ENCODE measurements at places on chromosomes 7 and 10.

DNA sequence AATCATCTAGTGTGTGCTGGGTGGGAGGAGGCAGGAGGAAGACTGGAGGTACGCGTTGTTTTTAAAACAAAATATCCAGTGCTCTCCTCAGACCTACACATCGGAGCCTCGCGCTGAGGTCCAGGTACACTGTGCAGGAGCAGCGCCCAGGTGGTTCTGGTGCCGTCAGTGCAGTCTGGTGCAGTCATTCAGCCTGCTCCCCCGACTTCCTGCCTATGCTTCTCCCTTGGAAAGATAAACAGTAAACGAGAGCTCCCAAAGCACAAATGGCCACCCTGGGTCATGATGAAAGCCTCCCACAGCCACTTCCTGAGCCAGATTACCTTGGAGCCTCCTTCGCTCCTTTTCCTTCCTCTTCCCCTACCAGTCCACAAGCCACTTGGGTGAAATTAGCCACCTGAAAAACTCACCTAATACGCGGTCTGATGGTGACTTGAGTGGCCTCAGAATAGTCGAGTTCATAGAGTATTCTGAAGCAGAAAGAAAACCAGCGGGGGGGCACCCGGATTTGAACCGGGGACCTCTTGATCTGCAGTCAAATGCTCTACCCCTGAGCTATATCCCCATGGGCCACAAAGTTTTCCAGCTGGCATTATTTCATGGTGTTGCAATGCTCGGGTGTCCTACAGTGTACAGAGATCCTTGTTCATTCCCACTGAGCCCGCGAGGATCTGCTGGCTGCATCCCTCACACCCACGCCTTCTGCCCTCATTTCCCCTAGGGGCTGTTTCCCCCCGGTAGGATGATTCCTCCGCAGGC is 82.5 kb downstream of the ZNF467 start:
- peaks cover 16% of the 10 kb centered on the region for H3K27me3 ChIP-seq
- no peaks in the 10 kb centered on the region for H3K4me1 ChIP-seq
- no peak overlapping the region for H3K4me3 ChIP-seq
- no peaks in the 10 kb centered on the region for H3K36me3 ChIP-seq
- no peak overlapping the region for H3K27ac ChIP-seq
- no peak for DNase-seq

DNA sequence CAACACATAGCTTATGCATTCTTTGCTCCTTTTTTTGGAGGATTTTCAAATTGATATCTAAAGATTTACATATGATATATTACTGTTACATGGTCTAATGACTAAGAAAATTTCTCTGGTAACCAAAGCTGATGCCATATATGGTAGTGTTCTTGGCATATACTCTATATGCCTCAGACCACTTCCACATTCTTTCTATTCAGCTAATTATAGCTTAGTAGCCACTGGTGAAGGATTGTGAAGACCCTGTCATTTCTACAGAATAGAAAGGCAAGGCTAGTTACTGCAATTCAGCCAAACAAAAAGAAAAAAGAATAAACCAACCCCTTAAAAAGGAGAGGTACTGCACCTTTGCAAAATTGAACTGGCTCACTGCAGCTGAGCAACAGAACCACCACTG is 3.7 kb downstream of the PURB start:
- no peaks in the 10 kb centered on the region for H3K27me3 ChIP-seq
- peaks cover 28% of the 10 kb centered on the region for H3K4me1 ChIP-seq
- no peak overlapping the region for H3K27ac ChIP-seq
- no peaks in the 10 kb centered on the region for H3K36me3 ChIP-seq

GRCh38 chr7:23712368-23713284 is 2.6 kb downstream of the STK31 start:
- H3K36me3 ChIP-seq = no peaks in the 10 kb centered on the region
- H3K4me1 ChIP-seq = no peaks in the 10 kb centered on the region
- no peak overlapping the region for H3K4me3 ChIP-seq
- no peak for DNase-seq
- H3K27me3 ChIP-seq = no peaks in the 10 kb centered on the region
- H3K27ac ChIP-seq = no peak overlapping the region

- no peaks in the 10 kb centered on the region for H3K36me3 ChIP-seq
- no peak overlapping the region for H3K4me3 ChIP-seq
- H3K27me3 ChIP-seq = peaks cover 9% of the 10 kb centered on the region
- no peak for DNase-seq
- no peaks in the 10 kb centered on the region for H3K4me1 ChIP-seq
Measured at GRCh38 chr7:51180092-51180491, 136.5 kb downstream of the COBL start.

GRCh38 chr7:157795643-157796042 is 458.8 kb downstream of the DNAJB6 start:
- peaks cover 10% of the 10 kb centered on the region for H3K27me3 ChIP-seq
- H3K4me3 ChIP-seq = no peak overlapping the region
- no peak overlapping the region for H3K27ac ChIP-seq
- no peaks in the 10 kb centered on the region for H3K4me1 ChIP-seq

GRCh38 chr10:97584060-97584797 is at the start of gene HOGA1:
HOGA1 (plus strand) TSS chr10:97584389; CDS start chr10:97584704, 315 bp downstream.
- H3K4me1 ChIP-seq = no peaks in the 10 kb centered on the region
- no peak within 1 kb of the TSS for H3K27ac ChIP-seq
- no peaks in the 10 kb centered on the region for H3K36me3 ChIP-seq
- no peak for DNase-seq
- no peaks in the 10 kb centered on the region for H3K27me3 ChIP-seq

- H3K27ac ChIP-seq = no peak overlapping the region
- H3K27me3 ChIP-seq = peaks cover 14% of the 10 kb centered on the region
- no peak for DNase-seq
- no peak overlapping the region for H3K4me3 ChIP-seq
Measured at GRCh38 chr10:49070701-49071100, 44.6 kb downstream of the VSTM4 start.

- H3K36me3 ChIP-seq = no peaks in the 10 kb centered on the region
- no peak for DNase-seq
- no peaks in the 10 kb centered on the region for H3K27me3 ChIP-seq
- H3K4me1 ChIP-seq = peaks cover 20% of the 10 kb centered on the region
Measured at GRCh38 chr7:127413326-127413725, 20.8 kb upstream of the ZNF800 start.

DNA sequence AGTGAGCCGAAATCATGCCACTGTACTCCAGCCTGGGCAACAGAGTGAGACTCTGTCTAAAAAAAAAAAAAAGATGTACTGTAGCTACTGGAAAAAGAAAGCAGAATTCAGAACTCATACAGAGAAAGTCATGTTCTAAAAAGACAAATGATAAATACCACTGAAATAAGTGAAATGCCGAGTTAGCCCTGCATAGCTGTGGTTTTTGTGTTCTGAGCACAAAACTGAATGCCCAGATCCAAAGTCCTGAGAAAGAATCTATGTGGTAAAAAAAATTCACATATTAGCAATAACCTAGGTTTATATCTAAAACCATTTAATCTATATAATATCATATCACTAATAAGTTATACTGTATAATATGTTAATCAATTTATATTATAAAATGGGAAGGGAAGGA is 29.3 kb upstream of the HECW1 start:
- no peak overlapping the region for H3K4me3 ChIP-seq
- H3K4me1 ChIP-seq = no peaks in the 10 kb centered on the region
- H3K27ac ChIP-seq = no peak overlapping the region
- H3K27me3 ChIP-seq = no peaks in the 10 kb centered on the region
- H3K36me3 ChIP-seq = no peaks in the 10 kb centered on the region
- DNase-seq = no peak

DNA sequence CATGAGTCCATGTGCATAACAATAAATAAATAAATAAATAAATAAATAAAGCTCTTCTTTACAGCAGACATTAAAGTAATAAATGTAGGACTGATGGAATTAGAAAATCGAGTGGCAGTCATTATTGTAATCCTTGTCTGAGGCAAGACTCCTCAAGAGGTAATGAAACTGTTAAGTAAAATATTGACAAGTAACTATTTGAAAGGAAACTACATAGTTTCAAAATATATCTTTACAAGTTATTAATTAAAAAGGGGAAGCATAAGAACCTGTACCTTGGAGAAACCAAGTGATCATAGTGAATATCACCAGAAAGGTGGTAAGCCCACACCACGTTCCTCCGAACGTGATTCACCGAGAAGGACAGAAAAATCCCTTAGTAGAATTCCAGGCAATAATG is 285.6 kb upstream of the SORCS1 start:
- no peak overlapping the region for H3K4me3 ChIP-seq
- no peak overlapping the region for H3K27ac ChIP-seq
- no peak for DNase-seq
- no peaks in the 10 kb centered on the region for H3K4me1 ChIP-seq

- no peak overlapping the region for H3K27ac ChIP-seq
- peaks cover 3% of the 10 kb centered on the region for H3K36me3 ChIP-seq
- no peak for DNase-seq
- peaks cover 8% of the 10 kb centered on the region for H3K4me1 ChIP-seq
- H3K4me3 ChIP-seq = no peak overlapping the region
Measured at GRCh38 chr10:124007102-124007772, 86.2 kb downstream of the CHST15 start.

GRCh38 chr10:105342606-105343005 is 701.5 kb downstream of the SORCS3 start:
- H3K36me3 ChIP-seq = no peaks in the 10 kb centered on the region
- no peaks in the 10 kb centered on the region for H3K27me3 ChIP-seq
- no peak overlapping the region for H3K27ac ChIP-seq
- no peaks in the 10 kb centered on the region for H3K4me1 ChIP-seq
- H3K4me3 ChIP-seq = no peak overlapping the region

DNA sequence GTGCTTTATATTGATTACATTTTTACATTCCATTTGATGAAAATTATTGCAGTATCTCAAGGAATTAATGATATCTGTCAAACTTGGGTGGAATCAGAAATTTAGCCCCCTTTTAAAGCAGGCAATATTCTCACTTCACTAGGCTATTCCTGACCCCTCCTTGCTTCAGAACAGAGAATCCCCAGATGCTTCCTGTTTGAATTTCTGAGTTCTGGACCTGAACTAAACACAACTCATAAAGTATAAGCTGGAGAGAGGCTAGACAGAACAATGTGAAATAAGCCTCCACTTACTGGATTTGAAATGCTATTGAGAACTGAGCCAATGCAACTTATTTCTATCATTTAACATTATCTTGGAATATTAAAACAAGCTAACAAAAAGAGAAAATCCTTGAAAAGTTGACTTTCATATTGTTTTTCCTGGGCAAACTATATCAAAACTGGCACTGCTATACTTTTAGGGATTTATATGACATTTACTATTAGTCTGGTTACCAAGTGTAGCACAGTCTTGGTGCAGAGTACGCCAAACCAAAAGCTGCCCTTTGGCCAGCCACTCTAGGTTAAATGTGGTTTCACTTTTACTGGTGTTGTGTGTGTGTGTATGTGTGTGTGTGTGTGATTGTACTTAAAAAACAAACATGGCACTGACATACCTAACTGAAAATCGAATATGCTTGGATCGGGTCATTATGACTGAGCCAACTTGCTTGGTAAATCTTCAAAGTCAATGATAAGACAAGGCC is 19.0 kb upstream of the AGMO start:
- no peaks in the 10 kb centered on the region for H3K4me1 ChIP-seq
- H3K36me3 ChIP-seq = no peaks in the 10 kb centered on the region
- no peak for DNase-seq
- H3K27ac ChIP-seq = no peak overlapping the region
- no peaks in the 10 kb centered on the region for H3K27me3 ChIP-seq

DNA sequence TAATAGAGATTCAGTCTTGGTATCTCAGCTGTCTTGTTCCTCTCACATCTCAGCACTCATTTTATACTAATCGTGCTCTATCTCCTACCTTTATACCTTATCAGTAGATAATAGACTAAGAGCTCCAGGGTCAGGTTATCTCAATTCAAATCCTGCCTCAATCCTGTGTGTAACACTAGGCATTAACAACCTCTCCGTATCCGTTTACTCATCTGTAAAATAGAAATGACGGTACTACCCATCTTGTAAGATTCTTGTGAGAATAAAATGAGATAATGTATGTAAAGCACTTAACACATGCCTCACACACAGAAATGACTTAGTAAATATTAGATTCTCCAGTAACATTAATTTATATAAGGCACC is 622 bp upstream of the P4HA1 start:
- H3K4me1 ChIP-seq = peaks cover 2% of the 10 kb centered on the region
- H3K27me3 ChIP-seq = no peaks in the 10 kb centered on the region
- no peaks in the 10 kb centered on the region for H3K36me3 ChIP-seq
- no peak overlapping the region for H3K4me3 ChIP-seq
- no peak for DNase-seq

GRCh38 chr7:146831875-146832274 is 715.3 kb downstream of the CNTNAP2 start:
- H3K4me1 ChIP-seq = no peaks in the 10 kb centered on the region
- H3K27ac ChIP-seq = no peak overlapping the region
- DNase-seq = no peak
- no peaks in the 10 kb centered on the region for H3K27me3 ChIP-seq
- no peak overlapping the region for H3K4me3 ChIP-seq

- no peaks in the 10 kb centered on the region for H3K4me1 ChIP-seq
- no peaks in the 10 kb centered on the region for H3K27me3 ChIP-seq
- no peak for DNase-seq
- no peaks in the 10 kb centered on the region for H3K36me3 ChIP-seq
Measured at GRCh38 chr10:119250641-119251314, 43.4 kb downstream of the GRK5 start.

GRCh38 chr10:69222157-69223027 is 2.3 kb downstream of the HKDC1 start:
- peaks cover 2% of the 10 kb centered on the region for H3K4me1 ChIP-seq
- H3K36me3 ChIP-seq = no peaks in the 10 kb centered on the region
- peak overlapping the region; percentile 42 for H3K27ac ChIP-seq

DNA sequence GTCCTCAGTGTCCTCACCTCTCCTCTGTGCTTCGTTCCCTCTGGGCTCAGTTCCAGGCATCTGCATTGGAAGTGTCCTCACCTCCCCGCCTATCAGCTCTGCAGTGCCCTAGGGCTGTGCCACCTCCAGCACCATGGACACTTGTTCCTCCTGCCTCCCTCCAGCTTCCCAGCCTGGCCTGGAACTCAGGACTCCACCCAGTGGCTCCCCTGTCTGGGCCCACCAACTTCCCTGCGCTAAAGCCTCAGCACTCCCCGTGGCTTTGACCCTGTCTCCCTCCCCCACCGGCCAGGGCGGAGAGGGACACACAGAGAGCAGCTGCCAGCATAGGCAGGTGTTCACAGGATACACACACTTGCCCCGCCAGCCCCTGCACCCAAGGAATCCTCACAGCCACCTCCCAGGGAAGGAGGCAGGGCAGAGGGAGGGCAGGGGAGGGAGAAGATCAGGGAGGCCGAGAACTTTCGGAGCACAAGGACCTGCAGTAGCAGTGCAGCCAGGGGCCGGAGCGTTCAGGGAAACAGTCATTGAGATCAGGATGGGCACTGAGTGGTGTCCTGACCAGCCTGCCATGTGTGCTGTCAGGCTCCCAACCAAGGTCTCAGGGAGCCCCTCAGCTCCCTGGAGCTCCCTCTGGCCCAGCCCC is 31.3 kb downstream of the ANXA8 start:
- DNase-seq = no peak
- H3K27me3 ChIP-seq = no peaks in the 10 kb centered on the region
- no peak overlapping the region for H3K27ac ChIP-seq
- peaks cover 7% of the 10 kb centered on the region for H3K4me1 ChIP-seq
- no peaks in the 10 kb centered on the region for H3K36me3 ChIP-seq

GRCh38 chr10:75014516-75015230 is 96.8 kb upstream of the SAMD8 start:
- H3K27me3 ChIP-seq = no peaks in the 10 kb centered on the region
- DNase-seq = peak; percentile 31
- H3K27ac ChIP-seq = peak overlapping the region; percentile 69
- peaks cover 33% of the 10 kb centered on the region for H3K4me1 ChIP-seq
- H3K4me3 ChIP-seq = no peak overlapping the region

- H3K27me3 ChIP-seq = no peaks in the 10 kb centered on the region
- H3K4me3 ChIP-seq = no peak overlapping the region
- no peaks in the 10 kb centered on the region for H3K4me1 ChIP-seq
- H3K27ac ChIP-seq = no peak overlapping the region
Measured at GRCh38 chr10:32077896-32078485, 21.8 kb upstream of the KIF5B start.

Measured in T-cell (primary cell).